Common myeloid progenitor, CD34-positive (primary cell): ENCODE measurements at places on chromosomes 6 and 20.

GRCh38 chr6:8628063-8628462, 192.7 kb upstream of the SLC35B3 start:
- DNase-seq: no peak

GRCh38 chr6:103983860-103984259, 875.9 kb downstream of the HACE1 start:
- no peak for DNase-seq

GRCh38 chr6:82681119-82681714, 317.6 kb downstream of the TPBG start:
- no peak for DNase-seq

- no peak for DNase-seq
Measured at GRCh38 chr6:24394780-24395437, 7.8 kb upstream of the MRS2 start.

GRCh38 chr6:87102151-87102621, 7.3 kb upstream of the CGA start:
- peak; percentile 55 for DNase-seq

DNA sequence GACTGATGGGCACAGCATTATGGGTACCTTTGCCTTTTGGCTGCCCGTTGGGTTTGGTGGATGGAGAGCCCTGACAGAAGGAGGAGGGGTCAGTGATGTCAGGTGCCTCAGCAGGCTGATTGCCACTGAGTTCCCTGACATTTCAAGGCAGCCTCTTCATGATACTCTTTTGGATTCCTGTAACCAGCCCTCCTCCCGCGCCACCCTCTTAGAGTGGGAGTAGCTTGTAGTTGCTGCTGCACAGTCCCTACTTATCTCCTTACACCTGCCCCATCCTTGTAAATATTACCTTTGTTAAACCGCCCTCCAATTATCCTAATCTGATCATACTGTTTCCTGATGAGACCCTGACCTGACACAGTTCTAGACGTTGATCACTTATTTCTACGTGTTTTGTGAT, 140.0 kb downstream of the CFAP61 start:
- DNase-seq: no peak

GRCh38 chr6:30830438-30830837, 53.9 kb upstream of the DDR1 start:
- peak; percentile 78 for DNase-seq

DNA sequence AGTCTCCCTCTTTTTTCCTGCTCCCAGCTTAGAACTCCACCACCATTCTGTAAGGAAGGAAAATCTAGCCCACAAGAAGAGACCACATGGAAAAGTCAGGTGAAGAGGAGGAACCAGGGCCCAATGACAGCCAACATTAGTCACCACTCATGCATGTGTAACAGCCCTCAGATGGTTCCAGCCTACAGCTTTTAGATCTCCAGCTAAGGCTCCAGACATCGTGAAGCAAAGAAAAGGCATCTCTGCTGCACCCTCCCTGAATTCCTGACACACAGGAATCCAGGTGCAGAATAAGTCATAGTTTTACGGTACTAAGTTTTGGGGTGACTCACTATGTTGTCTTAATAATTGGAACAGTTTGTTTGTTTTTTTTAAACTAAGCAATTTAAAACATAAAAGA, 25.5 kb downstream of the DCDC2 start:
- no peak for DNase-seq

GRCh38 chr20:63286781-63287696, 5.9 kb upstream of the COL20A1 start:
- DNase-seq: no peak

DNA sequence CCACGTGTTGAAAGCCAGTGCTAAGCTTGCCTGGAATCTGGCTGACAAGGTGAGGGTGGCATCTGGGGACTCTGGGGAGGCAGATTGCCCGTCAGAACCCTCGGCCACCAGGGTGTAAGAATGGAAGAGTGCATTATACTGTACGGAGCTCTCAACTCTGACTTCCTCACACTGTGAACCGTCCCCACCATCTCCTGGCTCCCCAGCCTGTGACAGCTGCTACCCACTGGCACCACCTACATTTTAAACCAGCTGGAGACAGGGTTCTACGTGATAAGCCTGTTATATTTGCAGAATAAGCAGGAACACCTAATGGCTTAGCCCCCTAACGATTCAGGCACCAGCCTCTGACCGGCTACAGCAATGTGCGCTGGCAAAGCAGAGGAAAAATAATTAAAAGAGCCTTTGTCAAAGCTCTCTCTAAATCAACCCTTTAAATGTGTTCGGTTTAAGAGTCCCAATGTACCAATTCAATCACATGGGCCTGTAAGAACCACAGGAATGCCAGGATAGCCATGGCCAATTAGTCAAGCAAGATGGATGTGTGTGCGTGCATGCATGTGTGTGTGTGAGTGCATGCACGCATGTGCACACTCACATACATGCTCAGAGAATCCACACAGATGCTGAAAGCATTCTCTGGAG, 89.1 kb upstream of the TAB2 start:
- DNase-seq: no peak

DNA sequence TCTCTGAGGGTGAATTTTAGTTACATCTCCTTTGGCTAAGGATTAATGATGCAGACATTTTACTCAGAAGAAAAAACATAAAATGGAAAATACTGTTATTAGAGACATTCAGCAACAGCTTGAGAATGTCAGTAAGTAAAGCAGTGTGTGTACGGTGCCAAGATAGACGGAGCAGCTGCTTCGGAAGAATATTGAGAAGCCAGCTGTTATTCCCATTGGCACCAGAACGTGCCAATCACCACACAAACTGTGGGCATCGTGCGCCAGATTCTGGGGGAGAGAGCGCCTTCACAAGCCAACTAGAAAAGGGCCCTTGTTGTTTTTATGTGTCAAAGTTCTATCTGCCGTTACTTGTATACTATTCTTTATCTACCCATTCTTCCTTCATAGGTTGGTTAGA, 163.4 kb downstream of the MTFR2 start:
- DNase-seq: no peak

DNA sequence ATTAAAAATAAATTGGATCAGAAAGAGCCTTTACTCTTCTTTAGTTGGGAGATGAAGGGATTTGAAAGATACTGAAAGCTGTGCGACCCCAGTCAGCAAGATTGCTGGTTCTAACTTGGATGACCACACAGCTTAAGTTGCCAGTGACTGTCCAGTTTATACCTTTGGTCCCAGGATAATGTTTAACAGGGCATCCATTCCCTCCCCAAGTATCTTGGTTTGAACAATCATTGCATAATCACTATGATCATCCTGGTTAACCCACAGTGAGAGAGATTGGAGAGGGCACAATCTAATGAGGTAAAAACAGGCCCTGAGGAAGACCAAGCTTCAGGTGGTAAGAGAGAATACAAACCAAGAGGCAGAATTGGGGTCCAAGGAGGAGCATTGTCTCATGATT, 798.3 kb downstream of the MAFB start:
- DNase-seq: no peak

DNA sequence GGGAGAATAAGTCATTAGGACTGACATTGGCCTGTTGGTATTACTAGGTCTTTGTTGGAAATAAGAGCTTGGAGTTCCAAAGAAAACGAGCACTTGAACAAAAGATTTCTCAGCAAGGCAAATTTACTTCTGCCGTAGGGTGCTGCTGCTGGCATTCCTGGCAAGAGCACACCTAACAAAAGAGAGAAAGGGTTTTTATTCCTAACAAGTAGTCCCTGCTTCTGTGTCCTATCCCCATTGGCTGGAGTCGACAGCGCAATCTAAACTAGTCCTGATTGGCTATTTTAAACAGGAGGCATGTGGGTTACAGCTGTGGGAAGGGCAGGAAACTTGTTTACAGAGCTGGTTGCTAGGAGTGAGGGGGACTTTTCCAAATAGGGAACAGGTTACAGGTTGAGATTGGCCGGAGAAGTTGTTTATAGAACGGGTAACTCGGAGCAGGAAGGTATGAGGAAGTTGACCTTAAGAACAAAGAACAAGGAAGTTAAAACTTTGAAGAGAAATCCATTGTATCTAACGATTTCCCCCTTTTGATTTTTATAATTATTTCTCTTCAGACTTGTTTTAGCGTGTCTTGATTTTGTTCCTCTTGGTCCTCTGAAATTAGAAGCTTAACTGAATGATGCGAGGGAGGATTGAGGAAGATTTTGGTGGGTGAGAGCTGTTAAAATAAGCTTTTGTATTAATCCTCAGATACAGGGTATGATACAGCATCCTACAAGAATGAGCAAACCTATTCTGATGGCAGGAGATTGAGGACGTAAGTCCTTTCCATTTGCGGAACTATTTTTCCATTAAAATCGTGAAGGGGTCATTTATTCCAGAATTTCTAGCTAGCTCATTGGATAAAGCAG, 3.4 kb upstream of the ZNFX1 start:
- peak; percentile 68 for DNase-seq

DNA sequence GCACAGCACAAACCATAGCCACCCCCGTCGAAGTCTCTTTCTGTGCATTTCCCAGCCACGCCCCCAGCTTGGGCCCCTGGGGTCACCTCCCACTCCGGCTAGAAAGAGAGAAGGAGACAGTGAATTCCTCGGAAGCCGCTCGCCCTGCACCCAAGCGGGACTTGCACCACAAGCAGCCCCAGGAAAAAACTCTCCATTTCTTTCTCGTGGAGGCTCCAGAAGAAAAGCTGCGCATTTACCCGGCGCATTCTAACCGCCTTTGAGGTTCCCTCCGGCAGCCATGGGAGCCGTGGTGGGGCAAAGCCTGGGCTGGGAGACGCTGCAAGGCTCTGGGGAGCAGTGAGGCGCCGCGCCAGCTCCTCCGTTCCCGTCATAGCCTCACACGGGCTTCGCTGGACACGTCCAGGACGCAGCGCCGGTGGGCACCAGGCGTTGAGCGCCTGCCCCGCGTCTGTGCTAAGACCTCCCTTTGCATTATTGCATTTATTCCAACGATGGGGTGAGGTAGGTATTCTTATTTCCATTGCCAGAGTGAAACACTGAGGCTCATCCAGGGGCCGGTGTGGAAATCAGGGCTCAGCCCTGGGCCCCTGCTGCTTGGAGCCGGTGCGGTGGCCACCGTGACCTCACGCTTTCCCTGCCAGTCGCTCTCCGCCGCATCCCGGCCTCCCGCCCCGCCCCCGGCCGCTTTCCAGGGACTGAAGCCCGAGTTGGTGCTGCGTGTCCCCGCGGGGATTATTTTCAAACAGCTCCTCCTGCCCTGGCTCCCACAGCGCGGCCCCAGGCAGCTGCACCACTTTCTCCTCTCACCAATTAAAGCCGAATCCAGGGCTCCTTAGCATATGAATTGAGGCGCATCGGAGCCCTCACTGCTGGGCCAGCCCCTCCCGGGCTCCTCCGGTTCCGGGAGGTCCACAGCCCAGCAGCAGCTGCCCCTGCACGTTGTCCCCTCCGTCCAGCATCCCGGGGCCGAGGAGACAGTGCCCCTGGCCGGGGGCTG, 148.3 kb upstream of the AFDN start:
- no peak for DNase-seq

GRCh38 chr6:87672641-87673040, 29.4 kb downstream of the AKIRIN2 start:
- DNase-seq: no peak

- DNase-seq: no peak
Measured at GRCh38 chr20:54268941-54269340, 61.1 kb downstream of the PFDN4 start.

GRCh38 chr20:20939006-20939405, 167.2 kb downstream of the LINC00237 start:
- no peak for DNase-seq
